SK-N-SH (cell line): ENCODE measurements at places on chromosomes 11 and 22. TPM values are rescaled to one million over a fixed set of nuclear protein-coding genes. Genes with fewer than 3 reads are reported as not detected.

MAPK8IP1 gene
- 11.0 and 12.5 TPM in 2 replicates for polyA plus RNA-seq

POTEH gene
- 1.3 TPM in 2 replicates for polyA plus RNA-seq

RAB3IL1 gene
- 9.8 and 10.2 TPM in 2 replicates for polyA plus RNA-seq

LDHAL6A gene
- not detected in 2 replicates for polyA plus RNA-seq

DNA sequence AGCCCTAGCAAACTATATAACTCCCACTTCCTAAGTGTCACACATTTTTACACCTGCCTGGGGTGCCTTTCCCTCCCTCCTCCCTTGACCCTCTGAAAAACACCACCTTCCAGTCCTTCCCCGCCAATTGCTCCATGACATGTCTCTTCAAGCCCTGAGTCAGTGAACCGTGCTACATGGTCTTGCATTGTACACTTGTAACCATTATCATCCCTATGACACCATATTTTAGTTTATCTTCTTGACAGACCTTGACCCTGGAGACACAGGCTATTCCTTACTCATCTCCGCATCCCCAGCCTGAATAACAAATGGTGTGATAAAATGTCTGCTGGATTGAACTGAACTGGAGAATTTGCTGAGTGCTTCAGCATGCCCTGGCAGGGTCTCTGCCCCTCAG, 36.9 kb downstream of the TNKS1BP1 start:
- H3K4me1 ChIP-seq, result peaks cover 4% of the 10 kb centered on the region; the same call in 1 of the 2 replicates
- H3K27me3 ChIP-seq, result no peaks in the 10 kb centered on the region
- no peak for DNase-seq
- no peak overlapping the region for H3K27ac ChIP-seq
- no peak overlapping the region for H3K4me3 ChIP-seq
- no peaks in the 10 kb centered on the region for H3K36me3 ChIP-seq

- no peaks in the 10 kb centered on the region for H3K36me3 ChIP-seq
- DNase-seq, result peak; percentile 57
- peaks cover 24% of the 10 kb centered on the region; the same call in 1 of the 2 replicates for H3K27me3 ChIP-seq
- H3K27ac ChIP-seq, result no peak overlapping the region
Observed at GRCh38 chr22:24758164-24758799, 16.2 kb downstream of the PIWIL3 start.

- peak overlapping the region; percentile 91 for H3K27ac ChIP-seq
- H3K4me1 ChIP-seq, result peaks cover 22% of the 10 kb centered on the region; the same call in 1 of the 2 replicates
- DNase-seq, result peak; percentile 76
Observed at GRCh38 chr11:79439886-79440570, 802 bp downstream of the TENM4 start.

DNA sequence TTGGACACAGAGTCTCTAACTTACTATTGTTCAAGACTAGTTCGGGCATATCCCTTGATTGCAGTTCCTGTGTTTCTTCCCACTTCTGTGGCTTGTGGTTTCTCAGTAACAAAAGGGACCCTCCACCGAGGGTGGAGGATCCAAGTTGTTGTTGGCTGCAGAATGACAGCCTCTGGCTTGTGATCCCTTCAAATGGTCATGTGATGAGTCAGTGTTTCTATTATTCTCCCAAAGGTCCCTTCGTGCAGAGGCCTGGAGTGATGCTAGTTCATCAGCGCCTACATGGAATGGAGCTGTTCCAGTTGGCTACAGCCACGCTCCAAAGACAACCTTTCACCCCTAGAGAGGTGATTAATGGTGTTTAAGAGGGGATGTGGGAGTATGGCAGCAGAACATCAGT, 2.6 kb upstream of the VWCE start:
- H3K4me1 ChIP-seq, result peaks cover 23% of the 10 kb centered on the region; the same call in 1 of the 2 replicates
- H3K4me3 ChIP-seq, result no peak overlapping the region
- no peak for DNase-seq
- no peaks in the 10 kb centered on the region for H3K27me3 ChIP-seq
- H3K27ac ChIP-seq, result peak overlapping the region; percentile 34

DNA sequence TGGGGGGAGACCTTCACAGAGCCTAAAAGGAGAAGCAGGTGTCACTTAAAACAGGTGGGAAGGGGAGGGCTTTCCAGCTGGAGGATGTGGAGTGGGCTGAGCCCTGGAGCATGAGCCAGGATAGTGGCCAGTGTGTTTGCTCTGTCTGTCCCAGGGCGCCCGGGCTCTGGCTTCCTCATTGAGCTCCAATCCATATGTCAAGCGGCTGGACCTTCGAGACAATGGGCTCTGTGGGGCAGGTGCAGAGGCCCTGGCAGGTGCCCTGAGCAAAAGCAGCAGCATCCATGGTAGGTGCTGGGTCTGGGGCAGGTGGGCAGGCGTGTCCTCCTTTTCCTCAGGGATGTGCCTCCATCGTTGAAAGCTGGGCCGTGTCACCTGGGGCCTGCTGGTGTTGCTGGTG, 2.0 kb downstream of the LRRC74B start:
- no peaks in the 10 kb centered on the region for H3K36me3 ChIP-seq
- H3K27ac ChIP-seq, result no peak overlapping the region
- no peaks in the 10 kb centered on the region for H3K27me3 ChIP-seq
- H3K4me3 ChIP-seq, result no peak overlapping the region
- no peak for DNase-seq
